Karpas-422 (cell line): ENCODE measurements at places on chromosomes 3 and 15.

GRCh38 chr3:127805026-127805753 is 17.1 kb downstream of the MGLL start:
- no peak overlapping the region; the same call in 1 of the 2 replicates for H3K27ac ChIP-seq
- no peak overlapping the region for H3K4me3 ChIP-seq
- no peaks in the 10 kb centered on the region for H3K27me3 ChIP-seq
- peaks cover 37% of the 10 kb centered on the region for H3K36me3 ChIP-seq
- H3K4me1 ChIP-seq, result peaks cover 30% of the 10 kb centered on the region
- DNase-seq, result no peak

DNA sequence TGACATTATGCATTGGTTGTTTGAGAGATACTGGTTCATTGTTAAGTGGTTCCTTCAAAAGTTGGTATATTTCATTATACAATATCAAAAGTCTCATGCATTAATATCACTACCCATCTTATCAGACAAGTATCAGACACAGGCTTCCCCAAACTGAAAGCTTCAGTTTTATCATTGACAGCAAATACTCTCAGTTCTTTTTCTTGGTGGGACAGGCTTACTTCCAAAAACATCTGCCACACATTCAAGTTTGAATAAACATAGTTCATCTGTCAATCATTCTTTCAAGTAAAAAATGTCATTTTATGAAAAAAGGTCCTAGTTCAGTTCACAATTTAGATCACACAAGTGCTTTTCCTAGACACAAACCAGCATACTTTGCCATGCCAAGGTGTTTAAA is 280.0 kb upstream of the TRIM42 start:
- no peak overlapping the region for H3K4me3 ChIP-seq
- no peaks in the 10 kb centered on the region for H3K36me3 ChIP-seq
- H3K4me1 ChIP-seq, result no peaks in the 10 kb centered on the region
- H3K27ac ChIP-seq, result no peak overlapping the region
- H3K27me3 ChIP-seq, result no peaks in the 10 kb centered on the region

- H3K36me3 ChIP-seq, result peaks cover 11% of the 10 kb centered on the region; the same call in 1 of the 2 replicates
- no peaks in the 10 kb centered on the region for H3K27me3 ChIP-seq
- no peak overlapping the region for H3K4me3 ChIP-seq
- H3K27ac ChIP-seq, result no peak overlapping the region; the same call in 1 of the 2 replicates
- peaks cover 68% of the 10 kb centered on the region for H3K4me1 ChIP-seq
- DNase-seq, result no peak
These were observed 375.1 kb downstream of the FOXP1 start for GRCh38 chr3:71208211-71209095.

- DNase-seq, result no peak
- H3K36me3 ChIP-seq, result no peaks in the 10 kb centered on the region
- no peaks in the 10 kb centered on the region for H3K4me1 ChIP-seq
- no peaks in the 10 kb centered on the region for H3K27me3 ChIP-seq
These were observed 108.8 kb upstream of the HACD2 start for GRCh38 chr3:123693584-123694190.

DNA sequence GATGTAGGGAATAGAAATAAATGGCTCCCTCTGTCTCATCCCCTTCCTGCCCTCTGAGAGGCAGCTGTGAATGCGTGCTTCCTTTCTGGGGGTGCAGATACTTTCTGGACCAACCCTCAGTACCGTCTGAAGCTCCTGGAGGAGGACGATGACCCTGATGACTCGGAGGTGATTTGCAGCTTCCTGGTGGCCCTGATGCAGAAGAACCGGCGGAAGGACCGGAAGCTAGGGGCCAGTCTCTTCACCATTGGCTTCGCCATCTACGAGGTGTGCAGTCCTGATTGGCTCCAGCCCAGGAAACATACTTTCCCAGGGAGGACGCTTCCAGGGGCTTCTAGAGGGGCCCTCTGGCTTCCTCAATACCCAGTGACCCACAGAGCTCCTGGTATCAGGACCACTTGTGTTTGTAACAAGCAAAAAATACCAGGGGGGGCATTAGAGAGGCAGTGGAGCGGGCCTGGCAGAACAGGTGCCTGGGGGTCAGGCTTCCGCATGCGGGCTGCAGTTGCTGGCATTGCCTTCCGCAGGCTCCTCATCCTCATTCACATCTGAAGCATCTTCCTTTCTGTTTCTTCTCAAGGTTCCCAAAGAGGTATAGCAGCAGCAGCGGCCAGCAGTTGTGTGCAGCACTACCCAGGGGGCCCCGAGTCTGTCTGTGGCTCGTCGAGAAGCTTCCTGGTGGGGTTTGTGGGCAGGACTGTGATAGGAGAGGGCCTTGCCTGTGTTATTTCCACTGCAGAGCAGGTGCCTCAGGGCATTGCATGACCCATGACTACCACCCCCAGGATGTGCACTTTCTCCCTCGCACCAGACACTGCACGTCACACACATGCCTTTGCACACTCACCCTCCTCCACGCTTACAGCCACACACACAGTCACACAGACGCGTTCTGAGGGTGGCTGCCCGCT is 42.5 kb downstream of the CAPN3 start:
- DNase-seq, result no peak
- H3K4me3 ChIP-seq, result no peak overlapping the region
- no peaks in the 10 kb centered on the region for H3K27me3 ChIP-seq
- no peaks in the 10 kb centered on the region for H3K36me3 ChIP-seq
- H3K27ac ChIP-seq, result no peak overlapping the region

DNA sequence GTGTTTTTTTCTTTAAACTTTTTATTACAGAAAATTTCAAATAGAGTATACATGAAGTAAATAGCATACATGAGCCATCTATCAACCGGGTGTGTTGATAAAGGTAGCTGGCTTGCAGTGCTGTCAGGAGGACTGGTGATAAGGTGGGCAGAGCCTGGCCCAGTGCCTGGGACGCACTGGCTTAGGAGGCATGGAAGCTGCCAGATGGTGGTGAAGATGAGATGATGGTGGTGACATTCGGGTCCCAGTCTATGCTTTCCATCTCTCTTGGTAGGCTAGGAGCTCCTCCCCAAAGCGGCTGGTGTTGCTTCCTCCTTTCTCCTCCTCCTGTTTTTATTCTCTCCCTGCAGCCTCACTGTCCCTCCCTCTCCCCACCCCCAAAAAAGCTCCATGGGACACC is 101.7 kb downstream of the ADCY5 start:
- H3K4me3 ChIP-seq, result no peak overlapping the region
- DNase-seq, result no peak
- H3K4me1 ChIP-seq, result peaks cover 12% of the 10 kb centered on the region
- no peaks in the 10 kb centered on the region for H3K27me3 ChIP-seq

DNA sequence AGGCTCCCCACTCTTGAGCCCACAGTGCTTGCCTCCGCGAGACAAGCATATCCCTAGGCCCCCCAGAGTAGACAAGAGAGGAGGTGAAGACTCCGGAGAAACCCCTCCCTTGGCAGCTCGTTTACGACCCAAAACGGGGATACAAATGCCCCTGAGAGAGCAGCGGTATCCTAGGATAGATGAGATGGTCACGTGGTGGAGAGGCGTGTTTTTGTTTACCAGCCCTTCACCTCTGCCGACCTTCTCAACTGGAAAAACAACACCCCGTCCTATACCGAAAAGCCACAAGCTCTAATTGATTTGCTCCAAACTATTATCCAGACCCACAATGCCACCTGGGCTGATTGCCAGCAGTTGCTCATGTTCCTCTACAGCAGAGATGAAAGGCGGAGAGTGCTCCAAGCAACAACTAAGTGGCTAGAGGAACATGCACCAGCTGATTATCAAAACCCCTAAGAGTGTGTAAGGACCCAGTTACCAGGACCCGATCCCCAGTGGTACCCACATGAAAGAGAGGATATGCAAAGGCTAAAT is 99.5 kb upstream of the OSBPL11 start:
- no peak overlapping the region for H3K4me3 ChIP-seq
- DNase-seq, result no peak
- H3K36me3 ChIP-seq, result no peaks in the 10 kb centered on the region
- no peaks in the 10 kb centered on the region for H3K4me1 ChIP-seq
- no peak overlapping the region for H3K27ac ChIP-seq
- H3K27me3 ChIP-seq, result no peaks in the 10 kb centered on the region

DNA sequence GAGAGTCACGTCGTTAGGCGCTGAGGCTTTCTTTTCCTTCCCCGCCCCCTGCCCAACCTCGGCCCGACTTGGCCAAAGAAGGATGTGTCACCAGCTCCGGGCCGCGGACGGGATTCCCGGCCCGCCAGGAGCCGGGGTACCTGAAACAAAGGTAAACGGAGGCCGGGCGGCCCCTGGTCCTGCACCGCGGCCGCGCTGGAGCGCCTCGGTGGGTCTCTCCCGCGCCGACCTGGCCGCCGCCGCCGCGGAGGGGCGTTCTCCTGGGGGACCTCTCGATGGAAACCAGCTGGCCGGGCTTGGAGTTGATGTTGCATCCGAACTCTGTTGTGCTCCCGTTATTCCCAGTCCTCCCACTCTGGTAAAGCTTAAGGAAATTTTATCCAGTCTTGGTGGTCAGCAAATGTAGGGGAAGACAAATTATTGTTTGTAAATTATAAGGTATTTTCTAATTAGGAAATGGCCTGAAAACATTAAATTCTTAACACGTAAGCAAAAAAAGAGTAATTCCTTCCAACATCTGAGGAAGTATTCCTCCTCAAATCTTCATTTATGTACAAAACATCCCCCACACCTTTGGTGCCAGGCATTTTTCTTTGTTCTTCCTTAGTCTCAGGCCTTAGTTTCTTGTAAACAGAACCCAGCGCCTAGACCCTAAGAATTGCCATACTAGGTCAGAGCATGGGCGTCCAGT is 888 bp downstream of the PPP2R3A start:
- no peaks in the 10 kb centered on the region for H3K27me3 ChIP-seq
- no peaks in the 10 kb centered on the region for H3K36me3 ChIP-seq

DNA sequence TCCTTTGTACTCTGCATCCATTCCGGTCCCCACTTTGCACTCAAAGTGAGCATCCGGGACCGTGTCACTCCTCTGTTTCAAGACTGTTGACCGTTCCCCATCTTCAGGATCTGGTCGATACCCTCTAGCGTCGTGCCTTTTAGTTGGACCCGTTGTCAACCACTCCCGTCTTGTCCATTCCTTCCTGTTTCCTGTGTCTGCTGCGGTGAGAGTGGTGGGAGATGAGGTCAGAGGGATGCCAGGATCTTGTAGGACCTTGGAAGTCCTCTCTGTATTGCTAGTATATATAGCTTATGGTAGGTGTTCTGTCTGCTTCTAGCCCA is 624 bp downstream of the BRK1 start:
- H3K36me3 ChIP-seq, result peaks cover 7% of the 10 kb centered on the region; the same call in 1 of the 2 replicates
- H3K27ac ChIP-seq, result peak overlapping the region; percentile 66
- no peak for DNase-seq
- H3K4me3 ChIP-seq, result peak overlapping the region; percentile 97
- no peaks in the 10 kb centered on the region for H3K27me3 ChIP-seq

DNA sequence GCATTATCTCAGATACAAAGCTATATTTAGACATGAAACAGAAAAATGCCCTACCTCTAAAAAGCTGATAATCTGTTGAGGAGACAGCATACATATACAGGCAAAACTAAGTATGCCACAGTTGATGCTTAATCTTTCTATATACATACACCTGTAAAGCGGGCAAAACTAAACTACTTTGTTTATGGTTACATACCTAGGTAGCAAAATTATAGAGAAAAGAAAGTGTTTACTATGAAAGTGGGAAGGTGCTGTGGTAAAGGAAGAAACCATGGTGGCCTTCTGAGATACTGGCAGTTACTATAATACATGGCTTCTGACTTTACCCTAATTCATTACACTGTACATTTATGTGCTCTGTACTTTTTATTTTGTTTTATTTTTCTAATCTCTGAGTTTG is 36.0 kb upstream of the NR1I2 start:
- no peak overlapping the region for H3K4me3 ChIP-seq
- H3K4me1 ChIP-seq, result no peaks in the 10 kb centered on the region
- no peak for DNase-seq
- H3K27me3 ChIP-seq, result no peaks in the 10 kb centered on the region
- no peak overlapping the region for H3K27ac ChIP-seq
- no peaks in the 10 kb centered on the region for H3K36me3 ChIP-seq

- DNase-seq, result no peak
- no peaks in the 10 kb centered on the region for H3K27me3 ChIP-seq
- no peaks in the 10 kb centered on the region for H3K4me1 ChIP-seq
- H3K36me3 ChIP-seq, result no peaks in the 10 kb centered on the region
These were observed 45.6 kb upstream of the SYNM start for GRCh38 chr15:99059010-99059981.

- no peak overlapping the region for H3K4me3 ChIP-seq
- H3K4me1 ChIP-seq, result no peaks in the 10 kb centered on the region
- H3K27ac ChIP-seq, result no peak overlapping the region
- H3K27me3 ChIP-seq, result no peaks in the 10 kb centered on the region
These were observed 229.7 kb upstream of the BHLHE40 start for GRCh38 chr3:4749567-4750002.

DNA sequence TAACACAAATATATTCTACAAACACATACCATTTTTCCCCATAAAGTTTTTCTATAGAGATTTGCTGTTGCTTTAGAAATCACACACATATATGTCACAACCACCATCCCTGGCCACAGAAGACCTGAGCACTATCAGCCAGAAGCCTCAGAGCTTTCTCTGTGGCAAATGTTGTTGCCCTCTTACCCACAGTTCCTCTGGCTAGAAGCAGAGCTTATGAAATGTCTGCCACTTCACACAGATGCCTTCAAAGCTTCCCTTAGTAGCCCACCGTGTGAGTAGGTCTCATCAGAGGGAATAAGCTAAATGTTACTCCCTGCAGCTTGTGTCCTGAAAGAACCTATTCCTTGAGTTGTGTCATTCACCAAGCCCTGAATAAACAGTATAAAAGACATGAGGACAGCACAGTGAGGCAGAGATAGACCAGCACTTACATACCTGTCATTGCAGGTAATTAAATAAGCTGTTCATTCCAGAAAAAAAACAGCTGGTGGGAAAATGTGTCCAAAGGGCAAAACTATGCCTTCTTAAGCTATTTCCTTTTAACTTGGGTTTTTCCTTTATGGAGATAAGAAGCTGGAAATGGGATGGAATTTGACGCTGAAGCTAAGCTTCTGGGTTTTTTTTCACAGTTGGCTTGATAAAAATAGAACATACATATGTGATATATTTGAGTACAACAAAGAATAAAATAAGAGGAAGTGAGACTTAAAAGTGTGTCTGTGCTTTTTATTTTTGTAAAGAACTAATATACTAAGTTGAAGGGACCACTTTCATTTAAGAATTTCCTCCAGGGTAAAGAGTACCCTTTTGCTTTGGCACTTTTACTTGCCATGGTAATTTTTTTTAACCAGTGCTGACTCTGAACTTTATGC is 391.4 kb downstream of the KCNH8 start:
- H3K27me3 ChIP-seq, result no peaks in the 10 kb centered on the region
- H3K4me1 ChIP-seq, result peaks cover 18% of the 10 kb centered on the region
- no peaks in the 10 kb centered on the region for H3K36me3 ChIP-seq
- H3K4me3 ChIP-seq, result 0 out of 2 replicates have a peak overlapping the region, but pooled peaks have one; percentile 32
- H3K27ac ChIP-seq, result no peak overlapping the region
- DNase-seq, result peak; percentile 53

DNA sequence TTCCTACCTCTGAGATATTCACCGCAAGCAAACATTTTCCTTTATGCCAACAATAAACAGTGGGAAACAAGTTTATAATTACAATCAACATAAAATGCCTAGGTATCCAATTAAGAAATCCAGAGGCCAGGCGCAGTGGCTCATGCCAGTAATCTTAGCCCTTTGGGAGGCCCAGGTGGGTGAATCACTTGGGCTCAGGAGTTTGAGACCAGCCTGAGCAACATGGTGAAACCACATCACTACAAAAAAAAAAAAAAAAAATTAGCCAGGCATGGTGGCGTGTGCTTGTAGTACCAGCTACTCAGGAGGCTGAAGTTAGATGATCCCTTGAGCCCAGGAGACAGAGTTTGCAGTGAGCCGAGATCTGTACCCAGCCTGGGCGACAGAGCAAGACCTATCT is 17.3 kb downstream of the TBC1D2B start:
- no peak for DNase-seq
- 0 out of 2 replicates have a peak overlapping the region, but pooled peaks have one; percentile 20 for H3K4me3 ChIP-seq
- H3K4me1 ChIP-seq, result peaks cover 97% of the 10 kb centered on the region
- H3K27ac ChIP-seq, result peak overlapping the region; percentile 93
- H3K27me3 ChIP-seq, result no peaks in the 10 kb centered on the region
- no peaks in the 10 kb centered on the region for H3K36me3 ChIP-seq
